Activated CD4-positive, alpha-beta memory T cell treated with anti-CD3 and anti-CD28 coated beads for 36 hours (primary cell): ENCODE measurements at places on chromosomes 1 and 21.
A peak's percentile ranks its signal among the peaks of the same experiment; 100 is the strongest.

DNA sequence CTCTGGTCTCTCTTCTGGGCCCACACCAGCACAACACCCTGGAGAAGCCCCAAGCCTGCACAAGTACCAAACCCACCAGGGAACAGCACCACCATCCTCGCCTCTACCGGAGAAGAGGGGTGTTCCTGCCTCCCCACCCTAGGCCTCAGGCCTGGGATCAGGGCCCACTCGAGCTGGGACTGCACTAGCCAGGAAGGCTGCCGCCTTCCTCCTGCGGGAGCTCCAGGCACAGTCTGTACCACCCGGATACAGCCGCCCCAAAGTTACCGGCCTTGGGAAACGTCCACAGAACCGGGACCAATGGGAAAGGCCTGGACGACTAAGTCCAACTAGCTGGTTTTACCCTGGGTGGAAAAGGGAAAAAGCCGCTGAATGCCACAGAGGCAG lies 3.4 kb downstream of the TAL1 start:
- DNase-seq, result no peak

DNA sequence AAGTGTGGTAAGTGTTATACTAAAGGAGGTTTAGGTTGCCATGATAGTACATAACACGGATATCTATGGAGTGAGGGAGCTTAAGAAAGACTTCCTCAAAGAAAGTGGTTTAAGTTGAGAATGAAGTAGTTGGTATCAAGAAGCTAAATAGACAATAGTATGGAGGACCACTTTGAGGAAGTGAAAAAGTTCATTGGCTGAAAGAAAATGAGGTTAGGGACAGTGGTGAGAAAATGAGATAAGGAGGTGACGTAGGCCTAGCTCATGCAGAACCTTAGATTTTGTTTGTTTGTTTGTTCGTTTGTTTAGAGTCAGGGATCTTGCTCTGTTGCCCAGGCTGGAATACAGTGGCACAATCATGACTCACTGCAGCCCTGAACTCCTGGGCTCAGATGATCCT lies 72.2 kb upstream of the PPIH start:
- no peak for DNase-seq

DNA sequence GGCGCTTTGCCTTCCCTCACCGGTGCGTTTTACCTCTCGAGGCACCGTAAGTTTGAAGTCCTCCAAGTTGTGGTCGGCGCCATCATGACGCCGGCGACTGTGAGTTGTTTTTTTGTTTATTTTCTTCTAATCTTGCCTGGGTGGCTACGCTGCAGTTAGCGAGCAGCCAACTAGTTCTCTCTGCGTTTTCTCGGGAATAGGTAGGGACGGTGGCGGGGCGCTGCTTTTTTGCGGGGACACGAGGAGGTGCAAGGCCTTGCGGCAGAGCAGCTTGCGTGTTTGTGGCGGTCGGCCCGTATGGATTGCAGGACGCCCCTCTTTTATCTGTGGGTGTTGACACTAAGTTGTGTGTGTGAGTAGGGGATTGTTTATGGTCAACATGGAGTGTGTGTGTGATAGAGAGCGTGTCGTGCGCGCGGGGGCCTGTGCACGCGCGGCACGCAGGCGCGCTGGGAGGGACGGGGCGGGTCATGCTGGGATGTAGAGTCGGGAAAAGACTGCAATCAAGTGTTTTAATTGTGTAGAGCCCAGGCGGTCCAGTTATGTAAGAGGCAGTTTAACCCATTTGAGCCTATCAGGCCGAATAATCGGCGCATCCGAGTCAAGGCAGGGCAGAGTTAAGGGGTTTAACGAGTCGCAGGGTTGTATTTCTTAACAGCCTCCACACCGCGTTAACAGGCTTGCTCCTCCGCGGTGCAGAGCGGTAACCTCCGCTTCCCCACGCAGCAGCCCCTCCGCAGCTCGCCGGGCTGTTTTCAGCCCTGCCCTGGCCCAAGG lies 1.2 kb upstream of the NEGR1 start:
- peak; percentile 28 for DNase-seq

DNA sequence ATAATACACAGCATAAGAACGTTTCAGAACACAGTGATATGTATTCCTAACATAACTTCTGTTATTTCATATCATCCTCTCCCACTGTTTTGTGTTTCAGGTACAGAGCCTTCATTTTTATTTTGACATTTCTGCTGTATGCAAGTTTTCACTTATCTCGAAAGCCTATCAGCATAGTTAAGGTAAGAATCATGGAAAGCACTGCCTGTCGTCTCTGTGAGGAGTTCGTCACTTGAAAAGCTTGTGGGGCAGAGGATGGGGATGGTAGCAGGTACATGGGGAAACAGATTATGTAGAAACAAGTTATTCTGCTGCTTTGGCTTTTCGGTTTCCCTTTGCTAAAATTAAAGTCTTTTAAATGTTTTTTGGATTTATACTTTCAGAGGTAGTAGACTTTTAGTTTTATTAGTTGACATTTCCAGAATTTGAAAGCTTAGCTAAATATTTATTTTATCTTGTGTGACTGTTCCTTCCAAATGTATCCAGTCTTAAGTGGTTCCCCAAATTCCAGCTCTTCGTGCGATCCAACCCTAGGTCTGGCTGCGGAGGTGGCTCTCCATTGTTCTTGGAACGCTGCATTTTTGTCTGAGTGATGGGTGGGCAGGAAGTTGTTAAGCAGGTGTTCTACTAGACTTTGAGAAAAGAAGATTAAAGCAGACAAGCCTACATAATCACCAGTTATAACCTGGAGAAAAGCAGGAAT lies 12.2 kb downstream of the SLC37A1 start:
- no peak for DNase-seq

DNA sequence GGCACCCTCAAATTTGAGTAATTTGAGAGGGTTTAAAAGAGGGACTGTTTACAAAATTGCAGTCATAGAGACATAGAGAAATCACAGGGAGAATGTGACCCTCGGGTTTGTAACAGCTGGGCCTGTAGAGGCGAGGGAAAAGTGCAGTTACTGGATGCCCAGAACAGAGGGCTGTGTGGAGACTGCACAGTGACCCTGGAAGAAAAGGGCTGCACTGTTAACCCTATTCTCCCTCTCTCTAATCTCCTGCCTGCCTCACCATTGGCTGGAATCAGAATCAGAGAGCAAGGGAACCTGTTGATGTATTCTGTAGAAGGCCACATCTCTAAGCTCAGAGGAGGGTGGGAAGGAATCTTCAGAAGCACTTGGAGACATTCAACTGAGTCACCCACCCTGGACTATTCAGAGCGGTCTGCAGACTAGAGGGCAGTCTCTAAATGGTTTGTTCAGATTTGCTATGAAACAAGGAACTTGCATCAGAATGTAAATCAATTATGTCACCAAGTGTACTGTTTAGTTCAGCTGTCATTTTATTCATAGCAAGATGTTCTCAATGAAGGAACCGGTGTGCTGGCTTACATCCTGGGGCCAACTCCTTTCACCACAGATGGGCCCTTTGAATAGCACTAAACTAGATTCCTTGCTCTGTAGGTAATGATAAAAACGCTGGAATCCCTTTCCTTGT lies 132.2 kb upstream of the HOOK1 start:
- no peak for DNase-seq

DNA sequence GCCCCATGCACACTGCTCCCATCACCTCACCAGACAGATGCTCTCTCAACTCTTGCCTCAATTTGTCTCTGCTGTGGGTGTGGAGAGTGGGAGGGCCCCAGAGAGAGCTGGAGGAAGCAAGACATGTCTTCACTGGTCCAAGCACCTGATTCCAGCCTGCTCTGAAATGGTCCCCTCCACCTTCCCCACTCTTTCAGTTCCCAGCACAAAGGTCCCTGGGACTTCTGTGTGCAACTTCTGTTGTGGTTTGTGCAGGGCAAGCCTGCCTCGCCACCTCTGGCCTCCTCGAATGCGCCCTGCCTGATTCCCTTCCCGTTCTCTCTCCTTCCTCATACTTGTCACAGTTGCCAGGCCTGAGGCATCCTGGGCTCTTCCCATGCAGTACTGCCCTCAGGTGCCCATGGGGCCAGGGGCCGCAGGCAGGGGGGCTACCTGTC lies 119.3 kb downstream of the SYT2 start:
- no peak for DNase-seq

- DNase-seq, result no peak
These were observed 427.7 kb downstream of the MATN1 start for GRCh38 chr1:30295674-30296073.

DNA sequence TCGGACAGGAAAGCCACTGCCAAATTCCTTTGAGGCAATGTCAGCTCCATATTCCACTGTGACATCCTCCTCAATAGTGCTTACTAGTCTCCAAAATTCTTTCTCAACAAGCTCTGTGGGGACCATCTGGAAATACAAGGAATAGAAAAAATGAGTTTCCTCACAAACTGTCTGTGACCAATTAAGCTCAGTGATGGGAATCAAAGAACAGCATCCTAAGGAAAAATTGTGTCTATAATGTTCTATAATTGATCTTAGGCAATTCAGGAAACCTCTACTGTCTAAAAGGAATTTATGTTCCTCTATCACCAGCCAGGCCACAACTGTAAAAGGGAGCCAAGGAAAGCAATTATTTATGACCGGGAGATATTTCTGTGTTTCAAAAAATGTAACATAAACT lies 46.1 kb upstream of the SYT2 start:
- DNase-seq, result no peak

GRCh38 chr1:228735871-228736586 lies 750 bp downstream of the RHOU start:
- DNase-seq, result peak; percentile 31

DNA sequence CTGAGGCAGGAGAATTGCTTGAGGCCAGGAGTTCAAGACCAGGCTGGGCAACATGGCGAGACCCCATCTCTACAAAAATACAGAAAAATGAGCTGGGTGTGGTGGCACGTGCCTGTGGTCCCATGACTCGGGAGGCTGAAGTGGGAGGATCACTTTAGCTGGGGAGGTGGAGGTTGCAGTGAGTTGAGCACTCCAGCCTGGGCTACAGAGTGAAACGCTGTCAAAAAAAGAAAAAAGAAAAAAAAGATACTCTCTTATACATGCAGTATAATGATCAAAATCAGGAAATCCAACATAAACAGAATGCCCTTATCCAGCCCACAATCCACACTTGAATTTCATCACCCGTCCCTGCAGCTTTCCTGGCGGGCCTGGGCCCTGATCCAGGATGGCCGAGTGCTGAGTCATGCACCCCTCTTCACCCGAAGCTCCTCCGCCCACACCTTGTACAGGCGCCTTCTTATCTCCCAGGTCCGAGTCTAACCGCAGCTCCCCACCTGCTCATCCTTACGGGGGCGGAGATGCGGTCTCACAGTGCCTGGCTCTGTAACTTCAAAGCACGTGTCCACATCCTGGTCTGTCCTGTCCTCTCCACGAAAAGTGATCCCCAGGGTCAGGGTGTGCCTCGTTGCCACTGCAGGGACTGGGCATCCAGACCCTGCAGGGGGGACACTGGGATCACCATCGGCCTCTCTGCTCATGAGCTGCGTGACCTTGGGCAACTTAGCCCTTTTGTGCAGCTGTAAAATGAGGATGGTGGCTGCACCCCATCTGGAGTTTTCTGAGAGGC lies 120.2 kb upstream of the SLC45A1 start:
- DNase-seq, result peak; percentile 45

GRCh38 chr1:205735218-205735617 lies 14.8 kb downstream of the NUCKS1 start:
- DNase-seq, result no peak

- no peak for DNase-seq
These were observed 38.0 kb upstream of the RASAL2 start for GRCh38 chr1:178055779-178056471.

GRCh38 chr1:2215909-2216766 lies 12.0 kb upstream of the SKI start:
- no peak for DNase-seq

GRCh38 chr1:156439777-156440183 lies 60.8 kb downstream of the MEF2D start:
- DNase-seq, result no peak

- no peak for DNase-seq
These were observed 55.1 kb downstream of the KIRREL1 start for GRCh38 chr1:158048371-158049067.

DNA sequence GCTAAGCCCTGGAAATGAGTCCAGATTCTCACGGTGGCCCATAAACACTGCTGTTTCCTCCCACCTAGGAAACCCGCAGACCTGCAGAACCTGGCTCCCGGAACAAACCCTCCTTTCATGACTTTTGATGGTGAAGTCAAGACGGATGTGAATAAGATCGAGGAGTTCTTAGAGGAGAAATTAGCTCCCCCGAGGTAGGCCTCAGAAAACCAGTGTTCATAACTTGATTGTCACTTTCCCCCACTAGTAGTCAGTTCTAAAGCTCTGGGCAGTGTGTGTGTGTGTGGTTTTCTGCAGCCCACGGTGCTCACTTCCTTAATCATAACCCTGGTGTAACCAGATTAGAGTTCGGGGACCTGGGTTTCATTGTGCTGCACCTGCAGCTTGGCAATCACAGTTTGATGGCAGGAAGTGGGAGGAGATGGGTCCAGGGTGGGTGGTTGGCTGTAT lies 39.1 kb downstream of the CLIC6 start:
- DNase-seq, result peak; percentile 85

DNA sequence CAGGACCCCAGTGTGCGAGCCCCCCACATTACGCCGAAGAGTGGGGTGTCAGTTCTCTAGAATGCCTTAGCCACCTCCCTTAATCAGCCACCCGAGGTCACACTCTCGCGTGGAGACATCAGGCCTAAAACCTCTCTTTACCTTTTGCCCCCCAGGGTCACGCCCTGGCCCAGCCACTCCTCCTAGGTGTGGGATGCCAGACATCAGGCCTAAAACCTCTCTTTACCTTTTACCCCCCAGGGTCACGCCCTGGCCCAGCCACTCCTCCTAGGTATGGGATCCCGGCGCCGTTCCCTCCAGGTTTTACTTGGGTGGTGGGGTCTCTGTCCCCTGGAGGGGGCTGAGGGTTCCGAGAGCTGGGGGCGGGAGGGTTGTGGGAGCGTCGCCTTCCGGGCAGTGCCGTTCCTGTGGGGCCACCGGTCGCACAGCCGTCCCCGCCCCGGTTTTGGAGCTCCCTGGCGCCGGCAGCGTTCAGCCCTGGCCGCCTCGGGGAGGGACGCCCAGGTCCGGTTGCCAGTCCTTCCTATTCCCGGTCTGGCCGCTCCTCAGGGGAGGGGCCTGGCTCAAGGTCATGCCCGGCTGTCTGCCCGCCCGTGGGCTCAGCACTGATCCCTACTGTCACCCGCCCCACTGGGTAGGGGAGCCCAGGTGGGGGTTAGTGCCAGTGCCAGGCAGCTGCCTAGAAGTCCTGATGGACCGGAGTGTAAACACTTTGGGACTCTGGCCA lies 882 bp downstream of the VPS13D start:
- peak; percentile 27 for DNase-seq
